ENCODE measurements at places on chromosomes 1 and 21.

- no peak for DNase-seq
These were observed 97.2 kb downstream of the LAMC2 start for GRCh38 chr1:183283286-183283685.

DNA sequence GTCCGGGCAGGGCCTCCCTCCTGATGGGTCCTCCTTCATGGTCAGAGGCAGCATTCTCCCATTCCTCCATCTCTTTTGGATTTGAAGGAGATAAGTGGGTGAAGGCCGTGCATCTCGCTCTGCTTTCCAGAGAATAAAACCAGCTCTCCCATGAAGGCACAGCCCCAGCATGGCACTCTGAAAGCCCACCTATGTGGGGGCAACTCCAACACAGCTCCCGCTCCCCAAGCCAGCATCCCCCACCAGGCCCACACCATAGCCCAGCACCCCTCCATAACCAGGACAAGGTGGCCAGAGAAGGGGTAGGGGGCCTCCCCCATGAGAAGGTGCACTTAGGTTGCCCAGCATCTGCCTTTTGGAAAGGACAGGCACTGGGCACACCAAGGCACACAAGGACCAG is 112.2 kb downstream of the PDE9A start:
- no peak for DNase-seq

DNA sequence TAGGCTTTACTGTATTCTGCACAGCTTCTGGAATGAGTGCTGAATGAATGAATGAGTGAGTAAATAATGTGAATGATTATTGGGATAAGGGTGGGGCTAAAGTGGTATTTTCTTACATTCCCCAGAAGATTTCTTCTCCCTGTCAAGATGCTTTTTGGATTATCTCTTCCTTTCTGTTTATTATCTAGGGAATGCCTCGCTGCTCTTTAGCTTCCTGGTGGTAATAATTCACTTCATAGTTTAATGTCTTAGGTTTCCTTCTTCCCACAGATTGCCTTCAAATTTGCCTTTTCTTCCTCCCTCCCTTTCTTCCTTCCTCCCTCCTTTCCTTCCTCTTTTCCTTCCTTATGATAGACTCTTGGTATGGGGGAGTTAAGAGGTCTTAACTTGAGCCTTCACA is 24.0 kb downstream of the DDR2 start:
- no peak for DNase-seq

DNA sequence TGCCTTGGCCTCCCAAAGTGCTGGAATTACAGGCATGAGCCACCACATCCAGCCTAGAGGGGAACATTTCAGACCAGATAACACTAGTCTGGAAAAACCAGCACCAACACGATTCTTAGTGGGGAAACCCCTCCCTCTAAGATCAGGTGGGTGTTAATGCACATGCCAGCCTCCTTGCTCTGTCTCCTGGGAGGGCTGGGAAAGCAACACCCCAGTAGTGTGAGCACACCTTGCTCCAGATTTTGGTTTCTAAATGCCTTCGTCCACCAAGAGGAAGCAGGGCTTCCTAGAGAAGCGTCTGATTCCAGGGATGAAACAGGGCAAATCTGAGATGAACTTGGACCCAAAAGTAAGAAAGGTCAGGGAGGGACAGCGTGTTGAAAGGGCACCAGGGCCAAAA is 2.2 kb upstream of the KRTAP10-4 start:
- DNase-seq: no peak

DNA sequence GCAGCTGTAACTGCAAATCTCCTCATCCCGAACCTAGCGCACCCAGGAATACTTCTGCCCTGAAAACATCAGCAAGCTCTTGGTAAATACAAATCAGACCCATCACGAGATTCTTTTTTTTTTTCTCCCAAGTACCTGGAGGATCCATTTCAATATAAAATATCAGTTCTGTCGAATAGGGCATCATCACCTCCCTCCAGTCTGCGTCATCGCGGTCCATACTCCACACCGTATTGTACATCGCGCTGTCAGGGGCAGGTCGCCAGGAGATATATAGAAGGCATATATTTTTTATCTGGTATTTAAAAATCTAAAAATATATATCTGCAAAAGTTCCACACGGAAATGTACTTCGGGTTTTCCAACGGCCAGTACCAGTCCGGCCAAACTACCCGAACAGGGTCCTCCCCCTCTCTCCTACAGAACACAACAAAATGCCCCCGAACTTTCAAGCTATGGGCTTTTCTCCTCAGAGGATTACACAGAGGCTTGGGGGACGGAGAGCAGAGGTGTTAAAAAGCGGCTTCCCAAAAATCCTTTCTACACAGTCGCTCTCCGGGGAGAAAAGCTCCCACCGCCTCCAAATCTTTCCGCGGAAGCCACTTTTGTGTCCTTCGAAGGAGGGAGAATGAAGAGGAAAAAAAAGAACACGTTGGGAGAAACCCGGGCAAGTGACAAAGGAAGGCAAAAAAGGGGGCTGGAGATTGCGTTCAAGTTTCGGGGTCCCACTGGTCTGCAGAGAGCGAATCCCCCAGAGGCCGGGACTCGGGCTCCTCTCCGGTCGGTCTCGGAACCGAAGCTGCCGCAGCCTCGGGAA is 509 bp downstream of the PIK3R3 start:
- no peak for DNase-seq

DNA sequence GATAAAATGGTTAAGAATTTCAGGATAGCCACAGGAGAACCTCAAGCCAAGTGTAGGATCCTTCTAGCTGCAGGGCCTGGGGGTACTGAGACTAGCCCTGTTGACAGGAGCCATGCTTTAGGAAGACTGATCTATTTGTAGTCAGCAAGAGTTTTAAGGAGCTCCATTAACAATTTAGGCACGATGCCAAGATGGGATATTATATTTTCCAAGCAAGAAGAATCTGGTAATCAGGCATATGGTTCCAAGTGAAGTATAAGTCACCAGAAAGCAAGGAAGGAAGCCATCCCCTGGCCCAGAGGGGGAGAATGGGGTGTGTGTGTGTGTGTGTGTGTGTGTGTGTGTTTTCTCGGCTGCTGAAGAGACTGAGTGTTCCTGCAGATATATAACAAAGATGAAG is 7.0 kb downstream of the IFNAR2 start:
- no peak for DNase-seq

DNA sequence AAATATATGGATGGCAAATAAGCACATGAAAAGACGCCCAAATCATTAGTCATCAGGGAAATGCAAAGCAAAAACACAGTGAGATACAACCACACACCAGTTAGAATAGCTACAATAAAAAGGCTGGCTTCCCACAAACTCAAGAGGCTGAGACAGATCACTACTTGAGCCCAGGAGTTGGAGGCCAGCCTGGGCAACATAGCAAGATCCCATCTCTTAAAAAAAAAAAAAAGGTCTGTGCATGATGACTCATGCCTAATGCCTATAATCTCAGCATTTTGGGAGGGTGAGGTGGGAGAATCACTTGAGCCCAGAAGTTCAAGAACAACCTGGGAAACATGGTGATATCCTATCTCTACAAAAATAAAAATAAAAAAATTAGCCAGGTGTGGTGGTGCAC is 19.8 kb downstream of the LDLRAD1 start:
- DNase-seq: no peak

DNA sequence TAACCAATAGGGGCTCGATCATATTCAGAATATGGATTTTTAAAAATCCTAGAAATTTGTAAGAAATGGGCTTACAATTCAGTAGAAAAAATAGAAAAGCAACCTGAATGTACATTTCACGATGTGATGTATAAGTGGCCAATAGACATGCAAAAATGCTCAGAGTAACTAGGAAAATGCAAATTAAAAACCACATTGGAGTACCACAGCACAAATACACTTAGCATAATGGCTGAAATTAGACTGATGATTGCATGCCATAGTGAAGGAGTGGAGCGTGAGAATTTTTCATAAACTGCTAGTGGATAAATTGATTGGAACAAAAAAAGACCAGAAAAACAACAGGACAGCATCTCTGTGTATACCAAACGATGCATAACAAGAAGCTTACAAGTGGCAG is 102.3 kb downstream of the DYRK1A start:
- no peak for DNase-seq

- no peak for DNase-seq
These were observed 1237.5 kb downstream of the AMY1C start for GRCh38 chr1:104987210-104987609.

- DNase-seq: no peak
These were observed 8.7 kb downstream of the ITSN1 start for GRCh38 chr21:33650929-33651509.

DNA sequence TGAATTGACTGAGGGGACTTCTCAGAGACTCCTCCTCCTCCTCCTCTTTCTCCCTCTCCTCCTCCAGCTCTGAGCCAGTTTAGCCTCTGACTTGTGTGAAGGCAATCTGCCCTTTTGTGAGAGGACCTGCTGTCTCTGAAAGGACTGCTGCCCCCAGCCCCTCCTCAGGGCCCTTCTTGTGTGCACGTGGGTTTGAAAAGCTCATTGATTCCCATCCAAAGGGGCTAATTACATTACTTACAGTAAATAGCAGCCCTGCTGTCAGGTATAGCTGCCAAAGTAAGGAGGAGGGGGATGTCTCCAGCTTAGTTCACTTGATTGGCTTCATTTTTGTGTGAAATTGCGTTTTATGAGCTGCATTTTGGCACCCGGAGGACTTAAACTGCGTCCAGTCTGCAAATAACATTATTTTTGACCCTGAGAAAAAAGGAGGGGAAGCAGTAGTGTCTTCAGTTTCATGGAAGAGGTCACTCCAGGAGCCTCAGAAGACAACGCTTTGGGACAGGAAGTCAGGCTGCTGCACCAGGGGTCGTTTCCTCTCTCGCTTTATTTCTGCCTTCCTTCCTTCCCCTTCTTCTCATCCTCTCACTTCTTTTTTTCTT is 1.8 kb upstream of the LHX9 start:
- no peak for DNase-seq

DNA sequence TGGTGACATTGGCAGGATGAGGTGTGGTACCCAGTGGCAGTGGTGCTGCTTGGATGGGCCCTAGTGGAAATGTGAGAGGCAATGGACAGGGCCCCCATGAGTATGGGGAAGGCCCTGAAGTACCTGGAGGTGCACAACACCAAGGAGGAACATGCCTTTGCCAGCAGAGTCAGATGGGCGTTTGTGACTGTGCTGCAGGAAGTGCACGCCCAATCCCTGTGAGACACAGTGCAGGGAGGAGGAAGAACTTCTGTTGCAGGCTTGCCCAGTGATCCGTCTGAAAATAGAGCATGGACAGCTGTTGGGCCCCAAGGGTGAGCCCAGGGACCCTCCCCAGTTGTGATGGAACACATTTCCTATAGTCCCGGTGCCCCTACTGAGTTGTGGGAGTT is 42.7 kb downstream of the GJA5 start:
- no peak for DNase-seq

GRCh38 chr1:186923486-186923885 is 94.7 kb downstream of the PLA2G4A start:
- DNase-seq: no peak

- DNase-seq: no peak
These were observed 16.8 kb downstream of the CR2 start for GRCh38 chr1:207470927-207471326.

- DNase-seq: no peak
These were observed 24.7 kb downstream of the TFF3 start for GRCh38 chr21:42290505-42290904.

- DNase-seq: no peak
These were observed 75.4 kb downstream of the DPT start for GRCh38 chr1:168653567-168653966.

GRCh38 chr1:39178541-39179431 is 25.7 kb upstream of the MACF1 start:
- no peak for DNase-seq

GRCh38 chr1:109490934-109491302 is 3.0 kb upstream of the CYB561D1 start:
- DNase-seq: no peak

GRCh38 chr1:51623450-51623849 is 6.6 kb downstream of the OSBPL9 start:
- no peak for DNase-seq

- no peak for DNase-seq
These were observed 49.9 kb upstream of the TNFSF18 start for GRCh38 chr1:173100476-173101107.

DNA sequence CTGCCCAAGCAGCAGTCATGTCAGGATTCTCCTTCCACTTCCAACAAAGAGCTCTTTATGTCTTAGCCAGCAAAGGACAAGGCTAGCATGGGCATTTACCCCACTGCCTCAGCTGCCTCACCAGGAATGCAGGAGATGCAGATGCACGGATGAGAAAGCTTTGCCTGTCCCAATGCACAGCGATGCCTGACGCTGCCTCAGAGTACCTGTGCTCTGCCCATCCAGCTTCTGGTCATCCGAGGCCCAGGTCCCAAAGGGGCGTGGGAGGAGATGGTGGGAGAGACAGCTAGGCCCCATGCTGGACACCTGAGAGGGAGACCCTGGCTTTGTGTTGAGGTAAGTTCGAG is 59.0 kb downstream of the IRF2BP2 start:
- no peak for DNase-seq

DNA sequence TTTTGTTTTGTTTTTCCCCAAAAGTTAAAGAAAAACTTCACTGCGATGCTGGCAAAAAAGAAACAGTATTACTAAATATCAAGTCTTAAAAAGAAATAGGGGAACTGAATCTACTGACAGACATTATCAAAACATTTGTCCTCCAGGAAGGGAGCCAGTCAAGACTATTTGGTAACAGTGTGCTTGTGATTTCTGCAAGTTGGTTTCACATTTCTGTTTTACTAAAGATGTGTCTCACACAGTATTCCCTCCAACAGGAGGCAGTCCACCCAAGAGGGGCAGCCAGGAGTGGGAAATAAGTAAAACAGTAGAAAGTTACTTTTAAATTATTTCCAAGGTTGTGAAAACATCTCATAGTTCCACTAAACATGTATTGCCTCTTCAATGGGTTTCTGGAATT is 74.4 kb upstream of the SDC3 start:
- DNase-seq: no peak

GRCh38 chr1:229230893-229231753 is 39.8 kb upstream of the RAB4A start:
- DNase-seq: no peak

DNA sequence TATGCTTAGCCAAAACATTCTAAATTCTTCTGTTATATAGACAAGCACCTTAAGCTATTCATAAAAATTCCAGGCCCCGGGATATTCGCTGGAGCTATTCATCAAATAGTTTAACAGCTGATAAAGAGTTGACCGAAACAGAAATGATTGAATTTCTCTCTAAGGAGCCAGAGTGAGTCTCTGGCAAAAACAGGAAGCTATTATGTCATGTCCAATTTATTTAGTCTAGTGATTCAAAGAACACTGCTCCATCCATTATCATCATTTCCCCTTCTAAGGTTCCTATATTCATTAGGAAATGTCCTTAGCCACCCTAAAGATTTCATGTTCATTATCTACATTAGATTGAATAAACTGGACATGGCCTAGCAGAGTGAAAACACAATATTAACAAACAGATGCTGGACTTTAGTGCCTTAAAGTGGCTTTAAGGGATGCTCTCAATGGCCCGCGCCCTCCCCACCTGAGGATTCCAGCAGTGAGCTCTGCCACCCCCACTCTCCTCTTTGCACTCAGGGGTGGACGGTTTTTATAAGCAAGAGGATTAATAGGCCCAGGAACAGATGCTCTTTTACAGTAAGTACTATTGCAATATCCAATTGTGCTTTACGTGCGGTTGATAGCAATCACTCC is 122.1 kb upstream of the RGS1 start:
- DNase-seq: no peak
